ENCODE measurements at places on chromosomes 7 and 10.

DNA sequence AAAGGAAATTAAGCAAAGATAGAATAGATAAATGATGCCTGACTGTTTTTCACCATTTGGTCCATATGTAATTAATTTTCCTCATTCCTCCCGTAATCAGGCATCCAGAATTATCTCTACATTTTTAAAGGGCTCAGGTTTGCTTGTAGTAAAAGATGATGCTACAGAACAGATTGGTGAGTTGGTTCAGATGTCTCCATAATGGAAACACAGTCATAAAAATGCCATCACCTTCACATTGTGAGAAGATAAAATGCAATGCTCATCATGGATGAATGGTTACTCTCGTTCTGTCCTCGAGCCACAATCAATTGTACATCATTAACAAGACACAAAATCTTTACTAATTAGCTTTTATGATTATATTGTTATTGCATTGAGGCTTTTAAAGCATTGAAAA, 64.9 kb upstream of the CELF2 start:
- no peak for DNase-seq

DNA sequence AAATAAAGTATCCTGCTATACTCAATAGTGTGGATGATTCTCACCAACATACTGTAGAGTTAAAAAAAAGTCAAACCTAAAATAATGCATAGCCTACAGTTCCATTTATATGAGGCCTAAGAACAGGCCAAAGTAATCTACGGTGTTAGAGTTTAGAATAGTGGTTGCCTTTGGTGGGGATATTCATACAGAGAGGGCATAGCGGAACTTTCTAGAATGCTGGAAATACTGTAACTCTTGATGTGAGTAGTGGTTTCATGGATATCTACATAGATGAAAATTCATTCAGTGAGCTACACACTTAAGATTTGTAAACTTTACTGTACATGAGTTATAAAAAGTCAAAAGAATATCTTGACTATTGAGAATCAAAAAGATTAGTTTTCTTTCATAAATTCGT, 349.9 kb upstream of the NFE2L3 start:
- no peak for DNase-seq

DNA sequence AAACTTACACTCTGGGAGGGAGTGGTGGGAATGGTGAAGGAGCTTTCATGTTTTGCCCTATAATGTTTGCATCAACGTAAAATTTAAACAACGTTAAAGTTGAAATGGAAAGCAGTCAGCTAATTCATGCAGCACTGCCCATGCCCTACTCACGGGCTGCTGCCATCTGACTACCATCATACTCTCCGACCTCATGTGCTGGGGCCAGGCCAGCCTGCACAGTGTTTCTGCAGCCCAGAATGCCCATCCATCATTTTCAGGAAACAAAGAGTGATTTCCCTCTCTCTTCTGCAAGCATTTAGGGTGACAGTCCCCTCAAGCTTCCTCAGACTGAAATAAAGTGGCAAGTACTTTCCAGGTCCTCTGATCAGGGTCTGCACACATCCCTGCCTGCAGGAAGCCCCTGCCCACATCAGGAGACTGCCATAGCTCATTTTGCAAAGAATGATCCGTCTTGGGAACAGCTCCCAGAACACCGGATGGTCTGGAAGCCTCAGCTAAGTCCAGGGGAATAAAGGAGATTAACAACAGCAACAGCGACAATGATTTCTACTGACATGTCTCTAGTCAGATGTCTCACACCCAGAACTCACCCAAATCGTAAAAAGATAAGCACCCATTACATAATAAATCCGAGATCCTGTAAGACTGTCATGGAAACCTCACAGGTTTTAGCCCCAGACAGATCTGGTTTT, 40.3 kb downstream of the ARHGAP22 start:
- no peak for DNase-seq

- DNase-seq = no peak
Observed at GRCh38 chr10:112394475-112394875, 20.6 kb downstream of the ACSL5 start.

DNA sequence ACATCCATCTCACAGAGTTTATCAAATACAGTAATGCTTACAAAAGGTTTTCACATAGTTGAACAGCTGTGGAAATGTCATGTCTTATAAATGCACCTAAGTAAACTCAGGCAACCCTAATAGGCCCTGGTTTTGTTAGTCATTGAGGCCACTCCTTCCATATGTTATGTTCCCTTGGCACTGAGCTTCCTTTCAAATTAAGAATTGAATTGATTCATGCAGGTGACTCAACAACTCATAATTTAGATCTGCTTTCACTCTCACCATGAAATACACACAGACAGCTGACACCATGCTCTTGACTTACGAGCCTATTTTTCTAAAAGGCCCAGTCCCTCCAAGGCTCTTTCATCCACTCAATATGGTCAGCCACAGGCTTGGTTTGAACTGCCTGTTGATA, 476.9 kb downstream of the KCNMA1 start:
- no peak for DNase-seq

DNA sequence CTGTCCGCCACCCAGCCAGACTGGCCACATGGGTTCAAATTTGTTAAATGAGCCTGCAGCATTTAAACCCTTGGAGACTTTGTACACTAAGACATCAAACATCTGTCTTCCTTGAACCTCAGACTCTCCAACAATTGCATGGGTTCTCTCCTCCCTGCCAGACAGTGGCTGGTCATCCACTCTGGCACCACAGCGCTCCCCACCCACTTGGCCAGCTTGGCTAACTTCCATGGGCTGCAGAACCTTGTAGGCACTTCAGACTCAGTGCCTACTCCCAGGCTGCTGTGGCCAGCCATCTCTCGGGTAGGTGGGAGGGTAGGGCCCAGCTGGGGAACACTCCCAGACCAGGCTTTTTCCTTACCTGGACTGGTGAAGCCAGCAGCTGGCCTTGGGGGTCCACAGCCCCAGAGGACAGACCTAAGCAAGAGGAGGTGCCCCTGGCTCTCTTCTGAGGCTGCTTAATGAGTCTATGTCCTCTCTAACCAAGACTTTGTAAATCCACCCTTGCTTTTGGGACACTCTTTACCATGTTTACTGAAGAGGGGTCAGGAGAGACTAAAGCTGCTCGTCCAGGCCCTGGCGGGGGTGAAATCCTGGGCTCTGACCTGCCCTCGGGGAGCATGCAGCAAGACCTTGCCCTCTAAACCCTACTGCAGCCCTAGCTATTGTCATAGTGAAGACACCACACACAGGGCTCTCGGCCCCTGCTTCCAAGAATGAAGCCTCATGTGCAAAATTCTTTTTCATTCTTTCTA, 82.7 kb downstream of the ARHGAP22 start:
- no peak for DNase-seq

- no peak for DNase-seq
Observed at GRCh38 chr7:112929421-112929820, 139.2 kb upstream of the TMEM168 start.

GRCh38 chr7:90520484-90520883, 51.0 kb downstream of the PTTG1IP2 start:
- DNase-seq = no peak

DNA sequence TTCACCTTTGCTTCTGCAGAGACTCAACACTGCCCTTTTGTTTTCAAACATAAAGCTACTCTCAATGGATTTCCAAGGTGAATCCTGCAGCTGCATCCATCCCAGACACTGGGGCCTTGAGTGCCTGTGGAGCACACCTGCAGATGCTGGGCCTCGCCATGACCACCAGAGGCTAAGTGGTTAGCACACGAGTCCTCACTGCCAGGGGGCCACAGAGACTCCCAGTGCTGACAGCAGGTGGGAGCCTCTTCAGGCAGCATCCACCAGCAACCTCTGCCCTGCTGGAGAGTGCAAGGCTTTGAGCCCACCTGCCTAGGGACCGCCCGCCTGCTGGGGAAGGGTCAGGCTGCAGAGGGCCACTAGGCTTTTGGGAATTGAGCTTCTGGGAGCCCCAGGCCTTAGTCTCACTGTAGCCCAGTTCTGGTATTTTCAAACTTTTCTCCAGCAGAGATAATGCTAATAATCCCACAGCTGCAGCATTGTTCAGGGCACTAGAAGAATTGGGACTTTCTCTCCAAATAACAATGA, 9.4 kb upstream of the HPS1 start:
- no peak for DNase-seq

DNA sequence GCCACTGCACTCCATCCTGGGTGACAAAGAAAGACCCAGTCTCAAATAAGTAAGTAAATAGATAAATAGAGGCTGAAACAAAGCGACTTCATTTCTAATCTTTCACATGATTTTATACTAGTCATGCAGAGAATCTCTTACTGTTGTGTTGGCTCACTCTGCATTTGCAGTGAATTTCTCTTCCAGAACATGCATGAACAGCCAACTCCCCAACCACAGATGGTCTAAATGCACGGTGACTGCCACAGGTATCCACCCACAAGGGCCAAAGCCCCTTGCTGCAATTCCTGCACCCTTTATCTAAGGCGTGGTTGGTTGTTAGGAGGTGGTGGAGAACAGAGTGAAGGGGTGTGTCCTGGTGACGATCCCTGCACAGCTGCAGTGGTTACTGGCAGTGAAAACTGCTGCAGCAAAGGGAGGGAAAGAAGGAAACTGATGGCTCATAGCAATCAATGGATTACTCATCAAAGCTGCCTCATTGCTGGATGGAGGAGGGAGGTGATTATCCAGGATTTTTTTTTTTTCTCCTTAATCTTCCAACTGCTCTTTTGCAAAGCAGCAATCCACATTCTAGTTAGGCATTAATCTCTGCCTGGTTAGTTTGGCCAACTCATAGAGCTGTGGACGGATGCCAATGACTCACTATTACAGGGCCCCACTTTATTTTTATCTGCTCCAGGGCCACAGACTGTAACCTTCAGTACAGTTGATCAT, 50.6 kb downstream of the PRTFDC1 start:
- DNase-seq = no peak

DNA sequence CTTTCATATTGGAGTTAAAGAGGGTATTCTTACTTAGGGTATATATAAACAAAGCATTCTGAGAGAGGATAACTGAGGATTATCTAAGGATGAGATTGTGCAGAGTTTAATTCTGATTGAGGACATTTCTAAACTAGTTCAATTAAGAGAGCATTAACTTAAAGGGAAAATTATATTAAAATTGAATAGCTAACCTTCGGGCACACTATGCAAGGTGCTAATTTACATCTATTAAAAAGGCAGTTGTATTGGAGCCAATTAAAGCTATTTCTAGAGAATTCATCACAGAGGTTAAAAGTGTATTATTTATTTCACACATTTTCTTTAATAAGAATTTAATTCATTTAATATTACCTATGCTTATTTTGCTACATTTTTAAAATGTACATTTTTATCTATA, 17.0 kb upstream of the PIK3CG start:
- no peak for DNase-seq

DNA sequence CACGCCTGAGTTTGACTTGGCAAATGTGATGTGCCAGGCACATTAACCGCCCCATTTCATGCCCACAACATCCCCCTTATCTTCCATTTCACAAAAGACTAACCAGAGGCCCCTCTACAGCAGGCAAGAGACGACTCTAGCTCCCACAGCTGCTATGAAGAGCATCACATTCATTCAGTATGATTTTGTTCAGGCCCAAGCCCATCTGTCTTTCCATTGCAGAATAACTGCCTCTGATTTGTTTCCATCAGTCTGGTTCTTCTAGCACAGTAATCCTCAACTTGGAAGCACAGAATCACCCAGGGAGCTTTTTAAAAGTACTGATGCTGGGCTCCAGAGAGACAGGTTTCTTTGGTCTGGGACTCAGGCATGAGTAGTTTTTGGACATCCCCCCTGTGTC, 169.7 kb downstream of the NEURL1 start:
- no peak for DNase-seq

DNA sequence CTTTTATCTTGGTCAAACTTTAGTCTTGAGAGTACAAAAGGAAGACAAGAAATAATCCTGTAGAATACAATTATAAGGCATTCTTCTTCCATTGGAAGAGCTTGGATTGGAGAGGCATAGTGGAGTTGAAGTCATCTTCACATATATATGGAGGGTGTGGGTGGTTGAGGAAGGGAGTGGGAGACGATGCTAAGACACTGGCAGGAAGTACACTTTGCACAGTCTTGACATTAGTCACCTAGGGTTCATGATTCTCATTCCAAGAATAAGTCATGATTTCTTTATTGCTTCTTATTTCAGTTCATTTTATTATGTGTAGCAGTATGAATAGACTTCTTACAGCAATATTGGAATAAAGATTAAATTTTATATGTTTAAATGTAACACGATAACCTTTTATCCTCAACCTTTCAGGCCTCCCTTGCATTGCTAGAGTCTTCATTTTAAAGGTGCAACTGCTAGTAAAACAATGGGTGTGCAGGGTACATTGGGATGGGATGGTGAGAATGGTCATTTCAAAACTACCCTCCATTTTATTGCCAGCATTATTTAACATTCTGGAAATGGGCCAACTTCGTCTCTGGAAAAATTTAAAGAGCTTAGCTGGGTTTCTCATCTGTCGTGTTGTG, 12.3 kb upstream of the SLC26A3 start:
- no peak for DNase-seq

DNA sequence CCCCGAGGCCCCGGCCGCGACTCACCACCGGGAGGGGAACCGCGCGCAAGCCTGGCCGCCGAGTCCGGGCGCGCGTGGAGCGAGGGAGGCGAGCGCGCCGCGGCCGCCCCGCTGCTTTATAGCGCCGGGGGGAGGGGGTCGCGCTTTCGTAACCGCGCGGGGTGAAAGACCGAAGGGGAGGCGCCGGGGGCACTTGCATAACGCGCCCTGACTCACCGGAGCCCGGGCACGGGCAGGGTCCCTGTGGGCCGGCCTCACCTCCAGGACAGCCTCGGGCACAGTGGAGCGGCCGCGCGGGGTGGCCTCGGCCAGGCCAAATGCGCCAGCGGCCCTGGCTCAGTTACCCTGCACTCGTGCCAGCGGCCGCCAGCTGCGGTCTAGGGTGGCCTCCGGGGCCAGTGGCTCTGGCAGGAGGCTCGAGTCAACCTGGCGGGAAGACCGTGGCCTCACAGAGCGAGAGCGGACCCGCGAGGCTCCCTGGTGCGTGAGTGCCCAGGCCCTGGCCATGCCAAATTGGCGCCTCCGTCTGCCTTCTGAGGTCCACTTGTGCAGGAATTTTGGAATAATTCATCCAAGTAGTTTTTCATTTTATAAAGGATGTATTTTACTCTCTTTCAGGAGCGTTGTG, at the start of gene RBP4:
Gene RBP4, minus strand, starts transcription at position 90 of the 628 bp plus-strand sequence. CDS start 207 bp downstream, outside the sequence.
- DNase-seq = no peak

- DNase-seq = no peak
Observed at GRCh38 chr10:14671386-14671831, 103.3 kb downstream of the FAM107B start.

DNA sequence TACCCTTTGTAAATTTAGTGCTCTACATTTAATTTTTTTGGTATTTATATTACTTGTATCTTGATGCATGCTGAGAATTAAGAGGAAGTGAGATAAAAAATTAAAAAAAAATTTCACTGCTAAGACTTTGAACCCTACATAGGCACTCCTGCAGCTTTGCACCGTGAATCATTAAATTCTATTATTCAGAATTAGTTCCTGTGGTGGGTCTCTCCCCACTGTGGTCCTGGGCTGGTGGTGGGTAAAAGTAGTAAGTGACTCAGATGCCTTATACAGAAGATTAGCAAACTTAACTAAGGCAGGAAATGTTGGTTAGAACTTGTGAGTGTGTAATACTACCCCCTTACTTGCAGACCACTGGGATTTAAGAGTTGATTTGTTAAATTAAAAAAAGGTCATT, 72.6 kb downstream of the AP3M1 start:
- no peak for DNase-seq
